ENCODE measurements at places on chromosomes 13 and 19. TPM values are rescaled to one million over a fixed set of nuclear protein-coding genes. Genes with fewer than 3 reads are reported as not detected.

SPTBN4 gene
- 0.11 TPM for total RNA-seq

SLC10A2 gene
- not detected for total RNA-seq

SSC5D gene
- not detected for total RNA-seq

TNFSF13B gene
- not detected for total RNA-seq

C3 gene
- 700 TPM for total RNA-seq

MPND gene
- total RNA-seq = 15.8 TPM

DNA sequence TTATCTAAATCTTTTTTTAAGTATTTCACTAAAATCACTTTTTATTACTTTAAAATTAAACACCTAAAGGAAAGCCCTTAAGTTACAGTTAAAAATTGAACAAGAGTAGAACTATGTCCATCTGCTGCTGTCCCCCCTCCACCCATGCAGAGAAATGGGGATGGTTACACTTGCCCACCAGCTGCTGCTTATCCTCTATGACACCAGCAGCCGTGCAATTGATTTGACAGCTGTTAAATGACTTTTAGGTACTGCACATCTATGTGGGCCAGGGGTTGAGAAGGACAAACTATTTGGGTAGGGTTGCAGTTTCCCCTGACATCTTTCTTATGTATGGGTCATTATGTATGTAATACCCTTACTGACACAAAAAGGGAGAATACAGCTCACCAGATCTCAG is 77.2 kb downstream of the TBC1D4 start:
- no peak overlapping the region for H3K27ac ChIP-seq
- peaks cover 67% of the 10 kb centered on the region for H3K4me1 ChIP-seq
- no peak overlapping the region for H3K4me3 ChIP-seq
- DNase-seq = no peak
- no peaks in the 10 kb centered on the region for H3K27me3 ChIP-seq
- no peaks in the 10 kb centered on the region for H3K36me3 ChIP-seq

- H3K4me3 ChIP-seq = no peak overlapping the region
- H3K36me3 ChIP-seq = no peaks in the 10 kb centered on the region
- H3K27ac ChIP-seq = no peak overlapping the region
- H3K27me3 ChIP-seq = no peaks in the 10 kb centered on the region
- H3K4me1 ChIP-seq = no peaks in the 10 kb centered on the region
Observed at GRCh38 chr13:50955798-50956197, 46.2 kb downstream of the RNASEH2B start.

DNA sequence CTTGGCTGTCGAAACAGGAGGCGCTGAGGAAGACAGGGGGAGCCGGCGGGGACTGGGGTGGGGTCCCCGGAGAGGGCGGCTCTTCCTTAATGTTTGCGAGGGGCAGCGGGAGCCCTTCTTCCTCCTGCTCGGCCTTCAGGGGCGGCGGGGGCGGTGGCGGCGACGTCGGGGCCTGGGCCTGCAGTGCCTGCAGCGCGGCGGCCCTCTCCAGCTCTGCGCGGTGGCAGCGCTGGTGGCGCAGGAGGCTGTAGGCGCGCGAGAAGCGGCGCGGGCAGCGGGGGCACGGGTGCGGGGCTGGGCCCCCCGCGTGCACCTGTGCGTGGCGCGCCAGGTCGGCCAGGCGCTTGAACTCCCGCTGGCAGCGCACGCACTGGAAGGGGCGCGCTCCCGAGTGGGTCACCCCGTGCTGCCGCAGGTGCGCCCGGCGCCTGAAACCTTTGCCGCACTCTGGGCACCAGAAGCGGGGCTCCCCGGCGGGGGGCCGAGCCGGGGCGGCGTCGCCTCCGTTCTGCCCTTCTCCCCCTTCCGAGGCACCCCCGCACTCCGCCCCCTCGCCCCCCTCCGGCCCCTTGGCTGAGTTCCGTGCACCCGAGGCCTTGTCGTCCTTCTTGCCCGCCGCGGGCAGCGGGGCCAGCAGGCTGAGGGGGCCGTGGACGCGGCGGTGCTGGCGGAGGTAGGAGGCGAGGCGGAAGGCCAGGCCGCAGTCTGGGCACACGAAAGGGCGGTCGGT is 2.5 kb downstream of the ZNF579 start:
- no peak overlapping the region for H3K4me3 ChIP-seq
- DNase-seq = no peak
- H3K36me3 ChIP-seq = no peaks in the 10 kb centered on the region
- H3K27ac ChIP-seq = no peak overlapping the region

- peaks cover 1% of the 10 kb centered on the region for H3K27me3 ChIP-seq
- no peaks in the 10 kb centered on the region for H3K36me3 ChIP-seq
- no peak for DNase-seq
- no peak overlapping the region for H3K27ac ChIP-seq
- H3K4me3 ChIP-seq = no peak overlapping the region
Observed at GRCh38 chr13:38875186-38875875, 115.3 kb downstream of the STOML3 start.

DNA sequence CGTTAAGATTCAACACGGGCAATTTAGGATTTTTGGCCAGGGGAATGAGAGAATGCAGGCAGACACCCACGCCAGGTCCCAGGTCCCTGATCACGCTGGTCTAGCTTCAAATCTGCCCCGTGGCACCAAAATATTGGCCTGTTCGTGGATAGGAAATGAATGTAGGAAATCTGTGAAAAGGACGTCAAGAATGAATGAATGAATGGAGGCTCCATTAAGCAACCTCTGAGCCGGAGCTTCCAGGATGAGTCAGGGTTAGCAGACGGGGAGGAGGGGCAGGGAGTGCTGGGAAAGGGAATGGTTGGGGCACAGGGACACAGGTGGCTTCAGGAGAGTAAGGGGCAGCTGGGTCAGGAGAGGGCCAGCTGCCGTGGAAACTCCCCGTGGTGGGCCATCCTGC is 4.2 kb downstream of the SULT2B1 start:
- peak overlapping the region; percentile 35 for H3K27ac ChIP-seq
- H3K4me3 ChIP-seq = no peak overlapping the region
- peak; percentile 75 for DNase-seq
- H3K36me3 ChIP-seq = no peaks in the 10 kb centered on the region

- no peaks in the 10 kb centered on the region for H3K27me3 ChIP-seq
- peak; percentile 9 for DNase-seq
- no peak overlapping the region for H3K27ac ChIP-seq
Observed at GRCh38 chr13:93172109-93172508, 54.5 kb upstream of the GPC6 start.

DNA sequence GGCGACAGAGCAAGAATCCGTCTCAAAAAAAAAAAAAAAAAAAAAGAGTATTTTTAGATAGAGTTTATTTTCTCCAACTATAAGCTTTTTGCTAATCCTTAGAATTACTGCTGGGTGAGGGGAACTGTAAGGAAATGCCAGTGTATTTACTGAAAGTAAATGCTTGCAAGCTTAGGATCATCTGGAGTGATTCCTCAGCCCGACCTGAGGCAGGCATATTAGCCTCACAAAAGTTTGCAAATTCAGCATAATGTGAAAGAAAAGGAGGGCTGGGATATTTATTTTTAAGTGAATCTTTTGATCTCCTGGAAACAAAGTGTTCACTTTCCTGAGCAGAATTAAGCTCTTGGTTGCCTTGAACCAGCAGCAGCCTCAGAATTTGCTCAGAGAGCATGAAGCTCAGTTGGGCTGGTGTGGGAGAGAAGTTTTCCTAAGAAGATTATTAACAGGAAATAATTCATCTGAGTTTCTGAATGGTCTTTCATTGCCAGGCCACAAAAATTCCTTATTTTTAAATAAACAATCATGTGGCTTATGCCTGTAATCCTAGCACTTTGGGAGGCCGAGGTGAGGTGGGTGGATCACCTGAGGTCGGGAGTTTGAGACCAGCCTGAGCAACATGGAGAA is 24.7 kb upstream of the SPATA13 start:
- H3K27me3 ChIP-seq = no peaks in the 10 kb centered on the region
- H3K4me3 ChIP-seq = no peak overlapping the region

- no peak for DNase-seq
- no peaks in the 10 kb centered on the region for H3K4me1 ChIP-seq
- H3K27me3 ChIP-seq = no peaks in the 10 kb centered on the region
- H3K4me3 ChIP-seq = no peak overlapping the region
Observed at GRCh38 chr13:30078059-30078458, 227.6 kb upstream of the UBL3 start.

GRCh38 chr13:111201304-111201940 is 86.3 kb downstream of the ARHGEF7 start:
- H3K4me1 ChIP-seq = peaks cover 13% of the 10 kb centered on the region
- no peaks in the 10 kb centered on the region for H3K36me3 ChIP-seq
- H3K27me3 ChIP-seq = no peaks in the 10 kb centered on the region
- no peak for DNase-seq
- H3K27ac ChIP-seq = no peak overlapping the region

GRCh38 chr19:571566-571974 is 826 bp upstream of the BSG start:
- peak; percentile 56 for DNase-seq
- H3K4me1 ChIP-seq = peaks cover 31% of the 10 kb centered on the region
- H3K27ac ChIP-seq = peak overlapping the region; percentile 95
- peak overlapping the region; percentile 64 for H3K4me3 ChIP-seq
- peaks cover 3% of the 10 kb centered on the region for H3K36me3 ChIP-seq
- no peaks in the 10 kb centered on the region for H3K27me3 ChIP-seq

DNA sequence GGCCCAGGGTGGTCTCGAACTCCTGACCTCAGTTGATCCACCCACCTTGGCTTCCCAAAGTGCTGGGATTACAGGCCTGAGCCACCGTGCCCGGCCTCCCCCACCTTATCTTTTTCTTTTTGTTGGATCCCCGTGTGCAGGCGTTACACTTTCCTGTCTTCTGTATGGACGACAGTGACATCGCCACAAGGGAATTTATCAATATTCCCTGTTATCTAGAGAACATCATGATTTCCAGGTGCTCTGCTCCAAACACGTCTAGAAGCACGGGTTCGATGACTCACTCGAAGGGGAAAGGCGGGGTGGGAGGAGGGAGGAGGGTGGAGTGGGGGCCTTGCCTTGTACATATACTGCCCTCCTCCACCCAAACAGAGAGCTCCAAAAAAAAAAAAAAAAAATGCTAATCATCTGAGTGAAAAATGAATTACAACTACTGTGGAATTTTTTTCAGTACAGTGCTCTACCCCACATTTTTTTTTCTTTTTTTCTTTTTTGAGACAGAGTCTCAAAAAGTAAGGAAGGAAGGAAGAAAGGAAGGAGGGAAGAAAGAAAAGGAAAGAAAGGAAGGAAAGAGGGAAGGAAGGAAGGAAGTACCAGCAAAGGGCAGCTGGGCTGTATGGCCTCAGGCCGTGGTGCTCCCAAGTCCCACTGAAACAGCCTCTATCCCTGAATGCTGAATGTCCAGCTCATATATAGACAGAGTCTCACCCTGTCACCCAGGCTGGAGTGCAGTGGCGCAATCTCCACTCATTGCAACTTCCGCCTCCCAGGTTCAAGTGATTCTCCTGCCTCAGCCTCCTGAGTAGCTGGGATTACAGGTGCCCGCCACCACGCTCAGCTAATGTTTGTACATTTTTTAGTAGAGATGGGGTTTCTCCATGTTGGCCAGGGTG is 36.8 kb downstream of the INSR start:
- peaks cover 15% of the 10 kb centered on the region for H3K36me3 ChIP-seq
- H3K4me3 ChIP-seq = no peak overlapping the region
- no peak overlapping the region for H3K27ac ChIP-seq
- peak; percentile 68 for DNase-seq
- H3K27me3 ChIP-seq = no peaks in the 10 kb centered on the region

DNA sequence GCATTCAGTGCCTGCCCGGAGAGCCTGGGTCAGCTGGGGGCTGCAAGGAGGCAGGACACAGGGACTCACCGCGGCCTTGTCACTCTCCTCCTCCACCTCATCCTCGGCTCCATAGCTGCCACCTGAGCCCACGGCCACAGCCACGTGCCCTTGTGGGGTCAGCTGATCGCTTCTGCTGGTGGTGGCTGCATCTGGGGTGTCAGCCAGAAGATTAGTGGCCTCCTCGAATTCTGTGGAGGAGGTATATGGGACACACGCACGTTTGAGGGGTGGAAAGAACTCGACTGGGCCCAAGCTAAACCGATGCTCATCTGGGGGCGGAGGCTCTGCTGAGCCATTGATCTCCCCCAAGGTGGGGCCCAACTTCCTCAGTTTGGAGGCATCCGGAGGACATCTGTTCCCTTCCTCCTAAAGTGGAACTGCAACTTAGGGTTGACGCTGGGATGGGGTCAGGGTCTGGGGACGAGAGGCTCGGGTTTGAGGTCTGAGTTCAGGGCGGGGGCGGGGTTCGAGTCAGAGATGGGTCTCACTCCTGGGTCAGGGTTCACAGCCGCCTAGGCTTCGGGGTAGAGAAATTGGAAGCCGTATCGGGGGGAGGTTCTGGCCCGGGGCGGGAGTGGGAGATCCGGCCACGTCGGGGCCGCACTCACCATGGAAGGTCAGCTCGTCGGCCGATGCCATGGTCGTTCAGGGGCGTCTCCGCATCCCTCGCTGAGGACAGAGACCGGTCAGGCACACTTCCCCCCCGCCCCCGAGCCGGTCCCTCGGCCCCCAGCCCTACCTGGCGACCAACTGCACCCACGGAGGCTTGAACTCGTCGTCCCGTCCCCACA is 493 bp downstream of the YIPF2 start:
- peak overlapping the region; percentile 99 for H3K4me3 ChIP-seq
- DNase-seq = no peak
- H3K4me1 ChIP-seq = peaks cover 24% of the 10 kb centered on the region

DNA sequence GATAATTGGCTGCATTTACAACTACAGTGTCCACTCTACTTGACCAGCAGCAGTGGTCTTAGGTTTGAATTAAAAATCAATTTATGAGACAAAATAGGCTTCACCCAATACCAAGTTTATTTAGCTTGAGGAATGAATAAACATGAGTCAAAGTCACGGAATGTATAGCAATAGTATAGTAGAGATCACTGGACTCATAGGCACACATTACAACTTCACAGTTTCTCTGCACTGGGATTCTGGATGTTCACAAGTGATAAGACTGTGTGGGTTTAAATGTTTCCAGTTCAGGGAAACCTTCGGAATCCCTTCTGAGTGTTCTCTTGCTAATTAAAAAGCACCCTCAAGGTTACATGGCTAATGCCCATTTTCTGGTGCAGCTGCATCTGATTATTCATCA is 1064.9 kb downstream of the SLITRK5 start:
- no peaks in the 10 kb centered on the region for H3K27me3 ChIP-seq
- DNase-seq = no peak
- H3K27ac ChIP-seq = no peak overlapping the region
- H3K36me3 ChIP-seq = no peaks in the 10 kb centered on the region
- H3K4me3 ChIP-seq = no peak overlapping the region

All from HepG2 (cell line).